ENCODE measurements at places on chromosomes 16 and 17.

DNA sequence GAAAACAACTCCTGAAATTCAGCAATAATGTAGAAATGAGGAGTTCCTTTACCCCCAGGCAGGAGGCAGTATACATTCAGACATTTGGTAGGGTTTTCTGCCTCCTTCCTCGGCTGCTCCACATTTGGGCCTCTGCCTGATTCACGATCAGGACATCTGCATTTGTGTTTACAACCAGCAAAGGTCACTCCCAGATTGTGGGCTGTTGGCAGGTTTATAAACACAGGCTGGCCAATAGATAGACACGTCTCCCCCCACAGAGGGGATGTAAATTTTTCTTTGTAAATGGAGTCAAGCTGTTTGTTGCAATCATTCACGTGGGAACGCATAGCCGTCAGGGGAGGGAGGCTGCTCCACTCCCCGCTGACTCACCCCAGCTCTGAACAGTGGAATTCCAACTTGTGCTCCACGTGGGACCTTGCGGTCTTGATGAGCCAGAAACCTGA, 252.1 kb upstream of the N4BP1 start:
- DNase-seq = no peak

GRCh38 chr17:72517413-72518158, 396.8 kb downstream of the SOX9 start:
- DNase-seq = no peak

GRCh38 chr17:47338026-47338425, 14.3 kb downstream of the EFCAB13 start:
- no peak for DNase-seq

DNA sequence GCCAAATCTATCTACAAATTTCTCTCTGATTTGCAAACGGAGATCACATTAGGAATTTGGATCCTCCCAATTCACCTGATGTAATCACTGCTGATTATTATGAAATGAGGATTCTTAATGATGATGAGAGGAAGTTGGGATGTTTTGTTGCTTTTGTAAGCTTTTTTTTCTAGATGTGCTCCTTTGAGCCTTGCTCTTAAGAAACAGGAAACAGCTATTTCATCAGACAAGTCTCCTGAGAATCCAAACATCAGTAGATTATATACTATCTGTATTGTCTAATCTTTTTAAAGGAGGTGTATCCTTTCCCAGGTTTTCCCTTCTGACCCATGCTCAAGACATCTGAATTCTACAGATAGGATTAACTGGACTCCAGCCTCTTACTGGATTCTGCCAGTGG, 73.3 kb downstream of the KIF2B start:
- no peak for DNase-seq

GRCh38 chr16:86575754-86576557, 2.4 kb upstream of the FOXL1 start:
- DNase-seq = peak; percentile 54

- no peak for DNase-seq
Measured at GRCh38 chr17:78746263-78746948, 35.7 kb downstream of the CYTH1 start.

GRCh38 chr16:86708431-86708830, 130.1 kb downstream of the FOXL1 start:
- DNase-seq = no peak

- DNase-seq = no peak
Measured at GRCh38 chr17:80045703-80046102, 9.3 kb downstream of the CCDC40 start.

GRCh38 chr16:66127459-66128370, 238.8 kb upstream of the CDH5 start:
- no peak for DNase-seq

DNA sequence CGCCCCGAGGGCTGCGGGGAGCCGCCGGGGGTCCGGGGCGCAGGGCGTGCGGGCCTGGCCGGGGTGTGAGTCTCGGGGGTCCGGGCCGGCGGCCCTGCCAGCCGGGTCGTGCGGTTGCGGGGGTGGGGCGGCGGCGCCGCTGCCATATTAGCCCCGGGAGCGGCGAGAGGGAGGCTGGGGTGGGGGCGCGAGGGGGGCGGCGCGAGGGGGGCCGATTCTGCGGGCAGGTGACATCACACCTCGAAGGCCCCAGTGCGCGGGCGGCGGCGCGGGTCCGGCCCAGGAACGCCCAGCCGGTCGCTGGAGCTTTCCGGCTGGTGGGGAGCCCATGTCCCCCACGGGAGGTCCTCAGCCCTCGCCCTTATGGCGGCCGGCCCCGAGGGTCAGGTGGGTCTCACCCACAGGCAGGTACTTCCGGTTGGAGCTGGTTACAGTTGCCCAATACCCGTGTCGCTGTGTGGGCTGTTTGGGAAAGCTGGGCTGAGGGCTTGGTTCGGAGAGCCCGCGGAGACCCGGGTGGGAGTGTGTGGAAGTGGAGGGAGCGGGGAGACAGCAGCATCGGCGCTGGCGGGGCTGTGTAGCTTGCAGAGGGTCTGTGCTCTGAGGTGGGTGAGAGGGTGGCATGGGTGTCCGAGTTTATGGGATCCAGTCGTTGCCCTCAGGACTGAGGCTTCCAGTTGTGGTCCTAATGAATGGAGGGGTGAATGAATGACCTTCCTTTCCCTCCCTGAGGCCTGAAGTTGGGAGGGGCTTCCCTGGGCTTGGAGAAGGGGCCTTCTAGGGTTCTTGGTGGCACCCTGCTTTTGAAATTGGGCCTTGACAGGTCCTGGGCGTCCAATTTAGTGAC, 804 bp downstream of the ATP6V0C start:
- peak; percentile 62 for DNase-seq

DNA sequence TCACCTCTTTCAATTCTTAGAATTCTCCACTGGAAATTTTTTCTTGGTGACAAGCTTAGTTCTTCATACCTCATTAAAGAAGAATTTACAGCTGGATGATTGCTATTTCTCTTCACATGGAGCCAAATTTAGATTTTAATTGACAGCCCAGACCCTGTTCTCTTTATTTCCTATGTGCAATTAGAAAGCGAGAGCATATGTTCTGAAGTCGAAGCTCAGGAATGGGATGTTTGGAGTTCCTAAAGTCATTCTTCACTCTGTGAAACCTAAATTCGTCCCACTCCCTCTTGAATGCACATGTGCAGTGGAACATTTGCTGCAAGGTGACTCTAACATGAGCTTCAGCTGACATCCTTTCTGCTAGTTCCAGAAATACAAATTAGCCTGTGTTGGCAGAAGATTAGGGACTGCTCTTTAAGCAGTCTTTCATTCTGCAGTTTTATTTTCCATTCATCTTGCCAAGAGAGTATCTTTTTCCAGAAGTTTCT, 129.3 kb upstream of the KCNJ16 start:
- DNase-seq = no peak

DNA sequence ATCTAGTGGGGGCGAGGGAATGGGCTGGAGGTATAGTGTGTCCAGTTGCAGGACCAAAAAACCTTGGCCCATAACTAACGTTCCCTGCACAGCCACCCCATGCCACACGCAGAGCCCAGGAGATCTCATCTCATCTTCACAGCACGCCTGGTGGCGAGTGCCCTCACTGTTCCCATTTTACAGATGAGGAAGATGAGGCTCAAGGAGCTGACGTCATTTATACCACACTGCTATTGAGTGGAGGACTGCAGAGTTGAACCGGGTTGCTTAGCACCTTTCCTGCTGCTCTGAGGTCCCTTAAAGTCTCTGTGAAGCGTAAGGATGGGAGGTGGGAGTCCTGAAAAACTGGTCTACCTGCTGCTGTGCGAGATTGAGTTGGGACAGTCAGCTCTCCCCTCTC, 172.5 kb downstream of the XYLT1 start:
- no peak for DNase-seq

DNA sequence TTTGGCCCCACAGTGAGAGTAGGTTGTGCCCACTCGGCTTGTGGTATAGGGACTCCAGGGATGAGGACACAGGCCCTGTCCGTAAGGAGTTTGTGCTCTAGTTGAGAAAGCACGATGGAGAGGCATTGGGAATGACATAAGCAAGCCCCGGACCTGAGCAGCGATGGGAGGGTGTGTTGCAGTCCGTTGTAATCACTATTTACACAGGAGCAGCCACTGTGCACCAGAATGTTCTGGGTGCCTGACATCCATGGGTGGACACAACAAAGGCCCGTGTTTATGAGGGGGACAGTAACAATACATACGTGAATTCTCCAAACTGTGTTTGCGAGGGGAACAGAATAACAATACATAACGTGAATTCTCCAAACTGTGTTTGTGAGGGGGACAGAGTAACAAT, 86.8 kb downstream of the NPIPB11 start:
- DNase-seq = no peak

DNA sequence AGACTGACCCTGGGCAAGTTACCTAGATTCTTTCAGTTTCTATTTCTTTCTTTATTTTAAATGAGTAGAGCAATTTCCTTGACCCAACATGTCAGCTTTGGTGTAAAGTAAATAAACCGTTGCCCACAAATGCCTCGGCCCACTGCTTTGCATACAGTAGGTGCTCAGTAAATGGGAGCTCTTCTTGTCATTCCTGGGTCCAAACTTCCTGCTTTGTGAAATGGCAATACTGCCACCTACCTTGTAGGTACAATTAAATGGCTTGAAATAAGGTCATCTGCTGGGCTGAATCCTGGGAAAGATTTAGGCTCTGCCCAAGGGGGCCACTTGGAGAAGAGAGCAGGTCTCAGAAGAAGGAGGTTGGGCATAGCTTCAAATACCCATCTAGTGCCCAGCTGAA, 253.0 kb downstream of the HS3ST3B1 start:
- no peak for DNase-seq

- DNase-seq = no peak
Measured at GRCh38 chr16:12011565-12011964, 35.0 kb downstream of the SNX29 start.

- peak; percentile 73 for DNase-seq
Measured at GRCh38 chr16:1543085-1543896, 9.8 kb downstream of the TMEM204 start.

DNA sequence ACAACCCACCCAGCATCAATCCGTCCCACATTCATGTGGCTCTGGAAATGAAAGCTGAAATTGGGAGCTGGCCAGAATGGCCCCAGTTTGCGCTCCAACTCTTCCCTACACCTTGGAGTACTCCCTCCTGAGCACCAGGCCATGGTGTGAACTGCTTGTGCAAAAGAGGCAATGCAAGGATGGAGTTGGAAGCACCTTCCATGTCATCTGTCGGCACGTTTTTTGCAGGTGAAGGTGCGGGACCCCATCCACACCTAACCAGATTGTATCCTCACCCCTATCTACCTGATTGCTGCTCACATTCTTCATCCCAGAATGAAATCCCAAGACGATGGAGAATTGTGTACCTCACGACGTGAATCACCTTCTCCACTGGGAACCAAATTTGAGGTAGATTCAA, 136.6 kb upstream of the WSB1 start:
- DNase-seq = no peak
